ENCODE measurements at places on chromosomes 2 and 18.

DNA sequence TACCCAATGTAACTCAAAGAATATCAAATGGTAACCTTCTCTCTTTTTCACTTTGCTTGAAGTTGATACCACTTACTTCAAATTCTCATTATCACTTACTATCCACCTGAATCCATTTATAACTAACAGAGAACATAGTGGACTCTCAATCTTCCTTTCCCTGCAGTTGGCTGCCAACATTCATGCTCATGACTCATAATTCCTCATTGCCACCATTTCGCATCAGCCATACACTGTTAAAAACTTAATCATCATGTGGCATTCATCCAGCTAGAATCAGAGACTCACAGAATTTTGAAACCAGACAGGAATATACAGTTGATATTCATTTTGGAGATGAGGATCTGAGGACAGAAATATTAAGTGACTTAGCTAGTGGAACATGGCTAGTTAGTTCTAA, 56.8 kb downstream of the SLC4A10 start:
- DNase-seq = no peak

- no peak for DNase-seq
These were observed 1.4 kb downstream of the AAK1 start for GRCh38 chr2:69641887-69642708.

DNA sequence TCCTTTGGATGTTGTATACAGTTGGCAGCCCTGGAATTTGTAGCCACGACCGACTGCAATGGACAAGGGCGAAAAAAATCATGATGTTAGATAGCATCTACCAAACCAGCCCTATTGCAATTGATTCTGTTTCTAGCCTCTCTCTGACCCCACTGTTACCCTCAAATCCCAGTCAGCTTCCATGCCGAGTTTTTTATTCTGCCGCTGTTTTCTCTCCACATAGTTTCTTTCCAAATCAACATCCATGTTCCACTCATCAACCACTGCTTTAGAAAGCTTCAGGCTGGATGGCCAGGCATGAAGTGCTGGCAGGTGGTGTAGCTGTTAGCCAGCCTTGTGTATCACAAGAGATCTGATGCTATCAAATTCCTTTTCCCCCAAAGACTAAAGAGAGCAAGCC, 272.8 kb downstream of the FIGN start:
- DNase-seq = no peak

- DNase-seq = no peak
These were observed 398.2 kb upstream of the TRIB2 start for GRCh38 chr2:12318427-12319057.

GRCh38 chr18:6956495-6956894, 161.1 kb downstream of the LAMA1 start:
- DNase-seq = no peak

DNA sequence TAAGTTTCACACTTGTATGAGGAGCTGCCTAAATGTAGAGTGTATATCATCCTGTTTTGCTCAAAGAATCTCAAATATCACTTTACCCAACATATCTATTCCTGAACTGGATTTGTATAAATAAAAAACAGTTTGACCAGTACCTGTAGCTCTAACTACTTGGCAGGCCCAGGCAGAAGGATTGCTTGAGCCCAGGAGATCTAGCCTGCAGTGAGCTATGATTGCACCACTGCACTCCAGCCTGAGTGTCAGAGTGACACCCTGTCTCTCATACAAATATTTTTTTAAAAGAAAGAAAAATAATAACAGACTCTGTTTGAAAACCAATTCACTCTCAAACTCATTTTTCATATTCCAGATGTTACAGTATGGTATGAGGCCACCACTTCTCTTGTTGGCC, 7.7 kb upstream of the LIMS2 start:
- DNase-seq = no peak

- DNase-seq = no peak
These were observed 602.9 kb upstream of the RAB6C start for GRCh38 chr2:129376426-129377077.

DNA sequence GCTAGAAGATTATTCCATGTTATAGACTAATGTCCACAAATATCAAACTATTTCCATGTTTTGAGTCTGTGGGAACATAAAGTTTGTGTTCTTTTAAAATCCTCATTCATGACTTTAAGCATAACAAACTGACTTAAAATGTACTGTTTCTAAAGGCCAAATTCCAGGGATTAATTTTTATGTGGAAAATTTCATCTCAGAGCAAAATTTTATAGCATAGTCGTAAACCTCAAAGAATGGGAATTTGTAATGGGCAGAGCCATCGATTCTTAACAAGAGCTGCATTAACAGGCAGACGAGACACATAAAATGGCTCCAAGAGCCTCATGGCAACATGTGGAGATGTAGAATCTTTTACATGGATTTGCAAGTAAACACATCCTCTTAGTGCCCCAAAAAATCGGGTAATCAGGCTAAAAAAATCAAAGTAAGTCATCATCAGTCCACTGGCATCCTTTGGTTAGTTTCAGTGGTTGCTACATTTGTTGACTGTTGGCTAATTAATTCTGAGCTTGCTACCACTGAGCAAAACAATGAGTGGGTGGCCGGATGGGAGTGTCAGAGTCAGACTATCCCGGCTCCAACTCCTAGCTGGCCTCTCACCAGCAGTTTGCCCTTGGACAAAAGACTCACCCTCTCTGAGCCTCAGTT, 119.6 kb downstream of the FAM210A start:
- no peak for DNase-seq

DNA sequence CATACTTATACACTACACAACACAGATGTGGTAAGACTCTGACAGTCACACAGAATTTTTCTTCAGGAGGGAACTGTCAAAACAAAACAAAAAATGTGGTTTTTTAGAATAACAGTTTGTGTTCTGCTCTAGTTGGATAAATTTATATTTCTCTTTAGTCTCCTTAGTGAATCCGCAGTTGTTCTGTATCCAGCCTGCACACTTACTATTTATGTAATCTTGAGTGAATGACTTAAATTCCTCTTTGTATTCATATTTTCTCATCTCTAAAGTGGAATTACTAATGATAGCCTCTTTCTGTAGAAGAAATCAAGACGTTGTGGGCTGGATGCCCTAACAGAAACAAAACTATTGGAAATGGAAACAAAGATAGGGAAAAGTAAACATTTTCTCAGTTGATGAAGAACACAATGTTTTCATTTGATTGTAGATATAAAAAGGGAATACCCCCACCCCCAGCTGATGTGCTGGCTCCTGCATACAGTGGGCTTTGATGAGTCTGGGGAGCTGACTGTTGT, 375.2 kb downstream of the TRIB2 start:
- DNase-seq = no peak

GRCh38 chr2:145020139-145020538, 500.2 kb upstream of the ZEB2 start:
- DNase-seq = no peak

- DNase-seq = no peak
These were observed 158.6 kb downstream of the CTIF start for GRCh38 chr18:48697441-48697840.

GRCh38 chr2:85213404-85213803, 80.2 kb downstream of the TCF7L1 start:
- no peak for DNase-seq

All from stimulated activated CD4-positive, alpha-beta T cell treated with anti-CD3 and anti-CD28 coated beads, Interleukin-12 subunit alpha, Interleukin-12 subunit beta, amount 100 ng/mL, for 24 hours (primary cell).